ENCODE measurements at places on chromosomes 5 and 9.

DNA sequence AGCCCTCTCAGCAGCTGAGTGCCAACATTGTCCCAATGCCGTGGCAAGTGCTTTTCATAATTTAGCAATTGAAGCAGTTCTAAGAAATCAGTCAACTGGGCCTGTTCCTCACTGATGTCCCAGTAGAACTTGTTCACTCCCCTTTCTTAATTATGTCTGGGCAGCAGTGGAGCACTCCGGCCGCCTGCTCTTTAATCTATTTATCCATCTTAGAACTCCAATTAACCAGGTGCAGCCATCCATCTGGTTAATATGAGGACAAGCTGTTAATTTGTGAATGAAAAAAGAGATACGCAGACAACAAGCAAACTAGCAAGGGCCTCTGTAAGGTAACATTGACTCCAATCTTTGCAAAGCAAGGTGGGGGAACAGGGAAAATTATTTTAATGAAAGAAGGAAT is 39.4 kb downstream of the MAT2B start:
- no peak overlapping the region for H3K27ac ChIP-seq
- no peaks in the 10 kb centered on the region for H3K4me1 ChIP-seq
- no peak overlapping the region for H3K4me3 ChIP-seq
- no peak for DNase-seq
- no peaks in the 10 kb centered on the region for H3K36me3 ChIP-seq

DNA sequence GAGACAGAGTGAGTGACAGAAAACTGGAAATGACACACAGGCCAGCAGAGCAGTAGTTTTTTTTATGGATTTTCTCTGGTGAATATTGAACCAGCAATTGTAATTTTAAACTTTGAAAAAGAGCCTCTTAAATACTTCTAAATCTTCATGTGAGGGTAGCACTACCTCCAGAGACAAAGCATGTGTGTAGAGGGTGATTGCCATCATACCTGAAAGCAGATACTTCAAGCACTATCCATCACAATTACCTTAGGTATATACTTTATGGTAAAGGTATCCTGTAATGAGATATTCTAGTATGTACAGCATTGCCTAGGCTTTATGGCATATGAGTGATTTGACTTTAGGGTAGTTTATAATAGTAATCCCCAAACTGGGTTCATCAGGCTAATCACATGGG is 3.4 kb upstream of the EBF1 start:
- H3K4me3 ChIP-seq, result no peak overlapping the region
- no peaks in the 10 kb centered on the region for H3K36me3 ChIP-seq
- peaks cover 67% of the 10 kb centered on the region for H3K4me1 ChIP-seq
- H3K27me3 ChIP-seq, result peaks cover 22% of the 10 kb centered on the region
- no peak for DNase-seq

- H3K27me3 ChIP-seq, result no peaks in the 10 kb centered on the region
- H3K27ac ChIP-seq, result no peak overlapping the region
- H3K4me3 ChIP-seq, result no peak overlapping the region
- DNase-seq, result no peak
- H3K36me3 ChIP-seq, result no peaks in the 10 kb centered on the region
Observed at GRCh38 chr5:2913281-2913680, 161.8 kb upstream of the IRX2 start.

DNA sequence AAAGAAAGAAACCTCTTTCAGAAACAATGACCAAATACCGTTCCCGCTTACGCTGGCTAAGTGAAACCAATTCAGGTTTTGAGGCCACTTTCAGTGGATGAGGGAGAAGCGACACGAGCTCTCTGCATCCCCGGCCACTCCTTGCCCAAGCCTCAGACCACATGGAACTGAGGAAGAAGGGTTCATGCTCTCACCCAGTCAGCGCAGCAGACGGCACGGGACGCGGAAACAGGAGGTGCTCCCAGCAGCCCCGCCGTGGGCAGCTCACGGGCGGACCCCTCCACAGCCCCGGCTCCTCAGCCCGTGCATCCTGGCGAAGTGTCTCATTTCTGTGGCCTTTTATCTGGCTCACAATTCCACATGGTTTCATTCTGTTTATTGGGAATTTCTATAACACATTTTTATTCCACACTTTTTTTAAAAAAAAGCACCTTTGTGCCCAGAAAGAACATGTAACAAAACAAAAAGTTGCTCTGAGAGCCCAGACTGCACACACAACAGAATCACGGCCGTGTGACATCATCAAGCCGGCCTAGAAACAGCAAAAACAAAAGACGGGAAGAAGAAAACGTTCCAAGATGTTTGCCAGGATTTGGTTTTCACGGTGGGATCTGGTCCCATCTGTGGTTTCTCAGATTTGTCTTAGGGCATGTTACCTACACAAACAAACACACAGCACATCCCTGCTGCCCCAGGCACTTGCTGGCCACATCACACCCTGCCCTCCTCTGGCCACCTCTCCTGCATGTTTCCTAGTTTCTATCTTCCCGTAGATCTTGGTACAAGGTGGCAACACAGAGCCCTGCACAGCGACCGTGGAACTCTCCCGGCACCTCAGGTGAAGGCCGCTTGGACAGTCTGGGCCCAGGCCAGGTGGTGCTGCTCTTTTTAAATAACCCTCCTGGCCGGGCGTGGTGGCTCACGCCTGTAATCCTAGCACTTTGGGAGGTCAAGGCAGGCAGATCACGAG is 16.2 kb downstream of the QSOX2 start:
- H3K4me3 ChIP-seq, result no peak overlapping the region
- H3K27me3 ChIP-seq, result no peaks in the 10 kb centered on the region
- no peak for DNase-seq
- H3K27ac ChIP-seq, result no peak overlapping the region

DNA sequence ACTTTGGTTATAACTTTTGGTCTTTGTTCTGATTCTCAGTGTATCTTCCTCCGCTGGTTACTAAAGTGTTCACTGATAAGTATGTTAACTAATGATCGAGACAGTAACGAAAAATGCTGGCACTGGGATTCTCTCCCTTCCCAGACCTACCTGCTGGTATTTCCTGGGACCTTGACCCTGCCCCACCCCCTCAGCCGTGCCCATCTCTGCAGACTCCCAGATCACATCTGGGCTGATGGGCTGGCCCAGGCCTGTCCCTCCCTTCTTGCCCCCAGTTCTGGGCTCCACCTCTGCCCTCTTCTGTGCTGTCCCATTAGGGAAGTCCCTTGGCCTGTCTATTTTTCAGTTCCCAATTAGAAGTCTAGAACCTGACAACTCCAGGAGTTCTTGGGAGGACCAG is 46.9 kb downstream of the NEURL1B start:
- peak overlapping the region; percentile 58 for H3K27ac ChIP-seq
- H3K4me3 ChIP-seq, result no peak overlapping the region
- no peaks in the 10 kb centered on the region for H3K27me3 ChIP-seq

DNA sequence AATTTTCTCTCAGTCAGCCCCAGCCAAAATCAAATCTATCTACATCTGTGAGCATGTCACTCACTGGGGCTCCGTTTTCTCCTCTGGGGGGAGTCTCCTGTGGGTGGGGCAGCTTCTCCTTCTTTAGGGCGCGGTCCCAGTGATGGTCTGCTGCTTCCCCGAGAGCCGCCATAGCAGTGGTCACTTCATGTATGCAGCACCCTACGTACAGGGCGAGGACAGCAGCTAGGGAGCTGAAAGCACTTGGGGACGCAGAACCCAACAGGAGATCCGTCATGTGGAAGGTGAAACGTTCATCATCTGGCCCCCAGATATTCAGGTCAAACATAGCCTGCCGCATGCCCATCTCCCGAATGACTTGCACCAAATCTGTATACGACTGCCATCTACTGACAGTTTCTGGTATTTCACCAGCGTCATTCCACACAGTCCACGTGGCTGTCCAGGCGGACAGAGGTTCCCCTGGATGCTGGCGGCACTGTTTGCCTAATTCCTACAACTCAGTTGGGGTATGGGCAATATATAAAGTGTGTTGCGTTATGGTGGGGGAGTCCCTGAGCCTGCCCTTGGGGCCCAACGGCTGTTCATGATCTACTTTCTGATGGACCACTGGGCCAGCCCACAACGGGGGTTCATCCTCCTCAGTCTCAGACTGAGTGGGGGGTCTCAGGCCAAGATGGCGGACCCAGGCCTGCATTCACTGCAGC is 795.0 kb downstream of the EFNA5 start:
- no peak overlapping the region for H3K4me3 ChIP-seq
- no peaks in the 10 kb centered on the region for H3K4me1 ChIP-seq
- H3K27ac ChIP-seq, result no peak overlapping the region
- no peaks in the 10 kb centered on the region for H3K27me3 ChIP-seq

DNA sequence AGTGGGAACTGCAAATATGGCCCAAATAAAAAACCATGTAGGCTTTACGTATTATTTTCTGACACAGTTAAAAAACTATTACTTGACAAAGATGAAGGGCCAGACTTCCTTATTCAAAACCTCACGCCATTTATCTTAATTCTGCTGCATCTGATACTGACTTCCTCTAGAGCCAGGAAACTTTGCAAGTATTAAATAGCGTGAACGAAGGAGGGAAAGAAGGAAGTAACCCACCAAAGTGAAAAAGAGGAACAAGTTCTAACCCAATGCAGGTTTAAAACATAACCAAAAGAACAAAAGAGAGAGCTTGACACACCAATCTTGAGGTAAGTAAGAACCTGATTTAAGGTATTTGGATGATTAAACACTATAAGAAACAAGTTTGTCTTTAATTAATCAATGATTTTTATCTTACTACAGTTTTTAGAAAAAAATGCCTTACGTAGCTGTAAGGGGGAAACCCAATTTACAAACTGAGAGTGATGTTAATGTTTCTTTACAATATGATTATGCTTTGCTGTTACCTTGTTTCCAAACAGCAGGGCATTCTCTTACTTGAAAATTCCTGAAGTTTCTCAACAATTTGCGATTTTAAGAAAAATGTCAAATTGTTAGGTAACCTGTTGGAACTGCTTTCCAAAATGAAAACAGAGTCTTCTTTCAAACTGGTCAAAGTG is at the start of gene GAPT:
Gene GAPT (plus strand): TSS at position 220 of the 677 bp plus-strand sequence. CDS start 3,102 bp downstream, outside the sequence.
- H3K4me3 ChIP-seq, result no peak within 1 kb of the TSS
- H3K27ac ChIP-seq, result no peak within 1 kb of the TSS
- H3K36me3 ChIP-seq, result no peaks in the 10 kb centered on the region
- H3K4me1 ChIP-seq, result no peaks in the 10 kb centered on the region
- DNase-seq, result peak; percentile 13
- H3K27me3 ChIP-seq, result no peaks in the 10 kb centered on the region

GRCh38 chr5:140293091-140293848 is 9.6 kb downstream of the PFDN1 start:
- H3K4me3 ChIP-seq, result no peak overlapping the region
- peaks cover 23% of the 10 kb centered on the region for H3K4me1 ChIP-seq
- peak overlapping the region; percentile 68 for H3K27ac ChIP-seq
- no peak for DNase-seq

DNA sequence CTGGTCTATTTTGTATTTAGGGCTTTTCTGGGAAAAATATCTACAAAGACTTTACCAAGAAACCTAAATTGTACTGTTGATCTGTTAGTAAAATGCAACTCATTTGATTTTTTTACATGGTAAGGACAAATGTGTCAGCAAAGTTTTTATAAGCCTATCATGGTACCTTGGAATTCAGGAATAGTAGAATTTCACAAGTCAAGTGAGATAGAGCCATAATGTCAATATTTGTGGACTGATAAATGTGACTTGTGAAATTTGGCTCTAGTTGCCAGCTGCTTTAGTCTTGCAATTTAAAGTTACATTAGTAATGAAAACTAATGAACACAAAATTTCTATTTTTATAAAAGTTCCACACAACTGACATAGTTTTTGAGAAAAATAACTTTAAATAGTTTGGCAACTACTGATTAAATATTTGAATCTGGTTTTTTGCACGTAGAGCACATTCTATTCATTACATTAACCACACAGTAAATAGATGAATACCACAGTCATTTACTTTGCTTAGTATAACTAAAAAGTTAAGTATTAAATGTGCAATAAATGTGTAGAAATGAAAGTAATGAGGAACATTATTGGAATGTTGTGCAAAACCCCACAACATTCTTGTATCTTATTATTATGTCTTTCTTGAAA is 41.2 kb upstream of the RIOK2 start:
- no peak overlapping the region for H3K27ac ChIP-seq
- H3K27me3 ChIP-seq, result no peaks in the 10 kb centered on the region
- DNase-seq, result peak; percentile 25
- no peaks in the 10 kb centered on the region for H3K4me1 ChIP-seq

- H3K36me3 ChIP-seq, result no peaks in the 10 kb centered on the region
- no peak overlapping the region for H3K27ac ChIP-seq
- H3K4me1 ChIP-seq, result no peaks in the 10 kb centered on the region
- no peak overlapping the region for H3K4me3 ChIP-seq
- H3K27me3 ChIP-seq, result no peaks in the 10 kb centered on the region
Observed at GRCh38 chr5:129341306-129341705, 118.8 kb upstream of the ADAMTS19 start.

DNA sequence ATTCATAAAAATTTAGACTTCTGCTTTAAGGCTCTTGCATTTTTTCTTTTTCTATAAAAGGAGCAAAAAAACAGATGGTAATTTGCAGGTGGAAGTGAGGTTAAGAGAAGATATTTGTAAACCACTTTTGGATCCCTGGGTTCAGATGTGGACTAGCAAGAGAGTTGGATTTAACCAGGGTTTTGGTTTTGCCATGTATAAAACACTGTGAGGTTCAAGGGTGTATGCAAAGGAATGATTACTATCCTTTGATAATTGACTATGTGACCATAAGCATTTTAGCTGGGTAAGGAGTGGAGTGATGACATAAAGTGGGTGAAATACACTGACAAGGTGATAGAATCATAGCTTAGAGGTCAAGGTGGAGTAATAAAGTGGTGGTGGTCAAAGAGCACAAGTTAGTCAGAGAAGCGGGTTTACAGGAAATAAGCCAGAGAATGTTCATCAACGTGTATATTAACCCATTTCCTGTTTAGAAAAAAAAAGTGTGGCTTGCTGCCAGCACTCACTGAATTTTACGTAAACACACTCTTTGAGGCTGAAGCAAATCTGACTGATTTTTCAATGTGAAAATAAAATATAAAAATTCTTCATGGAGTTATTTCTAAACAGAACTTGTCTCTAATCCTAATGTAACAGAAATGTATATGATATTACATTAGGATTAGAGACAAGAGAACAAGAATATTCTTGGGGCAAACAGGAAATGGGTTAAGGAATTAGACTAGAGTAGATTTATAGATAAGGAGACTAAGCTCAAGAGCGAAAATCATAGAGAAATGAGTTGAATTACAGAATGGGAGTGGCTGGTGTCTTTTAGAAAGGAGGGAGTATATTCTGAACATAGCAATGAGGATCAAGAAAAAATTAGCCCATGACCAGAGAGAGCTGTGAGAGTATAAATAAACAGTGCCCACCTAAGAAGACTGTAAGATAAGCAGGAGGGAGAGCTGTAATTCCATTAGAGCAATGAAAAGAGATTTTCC is 74.5 kb downstream of the CDKN2A start:
- H3K27ac ChIP-seq, result peak overlapping the region; percentile 2
- H3K4me3 ChIP-seq, result no peak overlapping the region
- no peaks in the 10 kb centered on the region for H3K4me1 ChIP-seq
- DNase-seq, result peak; percentile 70
- H3K36me3 ChIP-seq, result no peaks in the 10 kb centered on the region

GRCh38 chr5:141517880-141518617 is 29.2 kb downstream of the PCDHGC5 start:
- no peaks in the 10 kb centered on the region for H3K27me3 ChIP-seq
- peaks cover 79% of the 10 kb centered on the region for H3K36me3 ChIP-seq
- DNase-seq, result no peak
- H3K4me1 ChIP-seq, result peaks cover 59% of the 10 kb centered on the region

Data from stomach (tissue), 19 donors.